ENCODE measurements at places on chromosomes 16 and 17.

DNA sequence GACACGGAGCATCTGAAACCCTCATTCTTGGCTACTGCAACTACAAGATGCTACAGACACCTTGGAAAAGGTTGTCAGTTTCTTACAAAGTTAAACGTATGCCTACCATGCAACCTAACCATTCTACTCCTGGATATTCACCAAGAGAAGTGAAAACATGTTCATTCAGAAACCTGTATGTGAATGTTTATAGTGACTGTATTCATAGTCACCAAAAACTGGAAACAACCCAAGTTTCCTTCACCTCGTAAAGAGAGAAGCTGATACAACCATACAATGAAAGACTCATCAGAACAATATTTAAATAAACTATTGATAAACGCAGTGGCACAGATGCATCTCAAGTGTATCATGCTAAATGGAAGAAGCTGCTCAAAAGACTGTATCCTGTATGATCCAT lies 55.4 kb upstream of the CHMP6 start:
- no peak for DNase-seq

DNA sequence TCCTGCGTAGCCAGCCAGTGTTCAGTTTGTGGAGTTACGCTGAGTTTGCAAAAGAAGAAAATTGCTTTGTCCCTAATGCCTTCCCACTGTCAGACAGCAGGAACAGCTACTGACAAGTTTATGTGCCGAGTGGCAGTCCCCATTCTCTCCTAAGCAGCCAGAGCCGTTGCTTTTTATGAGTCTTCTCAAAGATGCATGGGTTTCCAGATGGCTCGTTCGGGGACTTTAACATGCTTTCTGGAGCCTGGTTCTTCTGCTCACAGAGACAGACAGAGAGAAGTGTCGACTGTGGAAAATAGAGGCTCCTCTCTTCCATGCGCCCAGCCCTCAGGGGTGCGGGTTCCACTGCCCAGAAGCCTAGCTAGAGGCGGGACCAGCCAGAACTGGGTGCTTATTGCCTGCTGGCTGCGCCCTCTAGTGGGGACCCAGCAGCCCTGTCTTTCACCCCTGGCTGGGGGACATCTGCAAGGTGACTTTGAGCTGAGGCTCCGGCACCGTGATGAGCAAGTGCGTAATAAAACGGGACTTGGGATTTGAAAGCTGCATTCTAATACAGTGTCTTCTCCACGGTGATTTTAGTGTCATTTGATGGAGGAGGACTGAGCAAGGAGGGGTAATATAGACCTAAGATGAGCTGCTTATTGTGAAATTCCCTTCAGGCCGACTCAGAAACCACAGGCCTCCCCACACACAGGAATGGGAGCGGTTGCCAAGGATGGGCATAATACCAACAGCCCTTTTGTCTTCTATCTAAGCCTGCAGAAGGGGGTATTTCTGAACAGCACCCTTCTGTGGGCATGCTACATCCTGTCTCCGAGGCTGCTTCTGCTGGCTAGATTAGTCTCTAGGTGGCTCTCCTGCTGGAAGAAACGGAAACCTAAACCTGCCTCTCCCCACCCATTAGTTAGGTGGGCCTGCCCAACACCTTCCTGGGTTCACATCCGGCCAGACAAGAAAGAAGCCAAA lies 73.1 kb downstream of the CCDC182 start:
- peak; percentile 61 for DNase-seq

DNA sequence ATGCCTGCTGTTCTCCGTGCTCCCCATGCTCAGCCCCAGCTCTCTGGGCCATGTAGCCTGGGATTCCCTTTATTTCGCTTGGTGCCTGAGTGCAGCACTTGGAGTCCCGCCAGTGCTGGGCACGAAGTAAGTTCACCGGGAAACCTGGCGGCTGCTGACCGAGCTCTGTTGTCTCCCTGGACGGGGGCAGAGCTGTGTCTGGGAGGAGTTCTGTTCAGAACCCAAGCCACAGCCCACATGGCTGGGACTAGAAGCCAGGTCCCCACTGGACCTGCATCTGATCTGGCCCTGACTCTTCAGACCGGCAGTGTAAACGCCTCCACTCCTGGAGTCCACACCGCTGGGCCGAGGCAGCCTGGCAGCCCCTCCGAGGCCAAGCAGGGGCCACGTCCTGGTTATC lies 37.5 kb upstream of the CIBAR2 start:
- DNase-seq: no peak

GRCh38 chr16:8138666-8139065 lies 451.6 kb downstream of the TMEM114 start:
- no peak for DNase-seq

DNA sequence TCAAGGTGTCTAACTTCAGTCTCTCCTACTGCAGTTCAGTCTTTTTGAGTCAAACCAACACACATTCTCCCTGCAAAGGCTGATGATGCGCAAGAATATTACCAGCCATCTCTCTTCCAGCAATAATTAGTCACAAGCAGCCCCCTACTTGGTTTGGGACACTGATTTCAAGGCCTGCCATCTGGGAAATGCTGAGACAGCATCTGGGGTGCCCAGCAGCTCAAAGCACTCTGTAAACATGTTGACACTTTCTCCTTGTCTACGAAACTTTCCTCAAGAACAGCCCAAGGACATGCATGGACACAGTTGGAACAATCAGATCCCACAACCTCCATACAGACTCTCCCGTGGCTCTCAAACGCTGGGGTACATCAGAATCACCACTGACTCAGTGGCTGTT lies 149.2 kb upstream of the RPL38 start:
- no peak for DNase-seq

GRCh38 chr16:58848662-58849002 lies 114.5 kb upstream of the GOT2 start:
- DNase-seq: no peak

GRCh38 chr17:39239640-39240314 lies 14.0 kb upstream of the STAC2 start:
- DNase-seq: peak; percentile 49

GRCh38 chr17:71257096-71257495 lies 863.7 kb upstream of the SOX9 start:
- no peak for DNase-seq

GRCh38 chr17:37368577-37368976 lies 7.2 kb upstream of the C17orf78 start:
- no peak for DNase-seq

GRCh38 chr16:77767211-77767610 lies 21.2 kb upstream of the VAT1L start:
- no peak for DNase-seq

DNA sequence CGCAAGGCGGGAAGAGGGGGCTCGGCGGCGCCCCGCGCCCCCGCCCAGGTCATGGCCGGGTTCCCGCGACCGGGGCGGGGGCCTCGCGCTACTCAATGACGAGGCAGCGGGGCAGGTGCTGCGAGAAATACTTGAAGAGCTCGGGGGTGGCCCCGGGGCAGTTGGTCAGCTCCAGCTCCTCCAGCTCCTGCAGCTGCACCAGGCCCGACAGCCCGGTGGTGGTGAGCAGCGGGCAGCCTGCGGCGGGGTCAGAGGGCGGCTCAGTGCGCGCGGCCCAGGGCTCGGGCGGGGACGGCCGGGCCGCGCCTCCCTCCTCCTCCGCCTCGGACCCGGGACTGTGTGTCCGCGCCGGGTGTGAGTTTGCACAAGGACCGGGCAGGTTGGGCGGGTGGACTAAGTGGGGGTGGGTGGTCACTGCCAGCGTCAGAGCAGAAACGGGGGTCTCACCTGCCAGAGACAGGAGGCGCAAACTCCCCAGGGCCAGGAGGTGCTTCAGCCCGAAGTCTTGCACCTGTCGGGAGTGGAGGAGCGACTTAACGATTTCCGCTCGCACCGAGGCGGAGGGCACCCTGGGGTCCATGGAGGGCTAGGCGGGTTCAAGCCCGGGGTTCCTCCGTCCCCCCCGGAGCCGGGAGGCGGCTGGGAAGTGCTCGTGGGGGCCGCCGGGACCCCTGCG lies 4.1 kb upstream of the WDR24 start:
- no peak for DNase-seq

DNA sequence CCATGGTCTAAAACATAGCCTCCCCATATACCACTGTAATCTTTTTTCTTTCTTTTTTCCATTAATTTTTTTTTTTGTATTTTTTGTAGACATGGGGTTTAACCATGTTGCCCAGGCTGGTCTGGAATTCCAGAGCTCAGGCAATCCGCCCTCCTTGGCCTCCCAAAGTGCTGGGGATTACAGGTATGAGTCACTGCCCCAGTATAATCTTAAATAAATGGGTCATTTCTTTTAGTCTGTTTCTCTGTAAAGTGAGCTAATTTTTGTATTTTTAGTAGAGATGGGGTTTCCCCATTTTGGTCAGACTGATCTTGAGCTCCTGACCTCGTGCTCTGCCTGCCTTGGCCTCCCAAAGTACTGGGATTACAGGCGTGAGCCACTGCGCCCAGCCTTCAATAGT lies 5.7 kb upstream of the NME1 start:
- no peak for DNase-seq

GRCh38 chr16:84085773-84086172 lies 31.0 kb downstream of the MBTPS1 start:
- no peak for DNase-seq

DNA sequence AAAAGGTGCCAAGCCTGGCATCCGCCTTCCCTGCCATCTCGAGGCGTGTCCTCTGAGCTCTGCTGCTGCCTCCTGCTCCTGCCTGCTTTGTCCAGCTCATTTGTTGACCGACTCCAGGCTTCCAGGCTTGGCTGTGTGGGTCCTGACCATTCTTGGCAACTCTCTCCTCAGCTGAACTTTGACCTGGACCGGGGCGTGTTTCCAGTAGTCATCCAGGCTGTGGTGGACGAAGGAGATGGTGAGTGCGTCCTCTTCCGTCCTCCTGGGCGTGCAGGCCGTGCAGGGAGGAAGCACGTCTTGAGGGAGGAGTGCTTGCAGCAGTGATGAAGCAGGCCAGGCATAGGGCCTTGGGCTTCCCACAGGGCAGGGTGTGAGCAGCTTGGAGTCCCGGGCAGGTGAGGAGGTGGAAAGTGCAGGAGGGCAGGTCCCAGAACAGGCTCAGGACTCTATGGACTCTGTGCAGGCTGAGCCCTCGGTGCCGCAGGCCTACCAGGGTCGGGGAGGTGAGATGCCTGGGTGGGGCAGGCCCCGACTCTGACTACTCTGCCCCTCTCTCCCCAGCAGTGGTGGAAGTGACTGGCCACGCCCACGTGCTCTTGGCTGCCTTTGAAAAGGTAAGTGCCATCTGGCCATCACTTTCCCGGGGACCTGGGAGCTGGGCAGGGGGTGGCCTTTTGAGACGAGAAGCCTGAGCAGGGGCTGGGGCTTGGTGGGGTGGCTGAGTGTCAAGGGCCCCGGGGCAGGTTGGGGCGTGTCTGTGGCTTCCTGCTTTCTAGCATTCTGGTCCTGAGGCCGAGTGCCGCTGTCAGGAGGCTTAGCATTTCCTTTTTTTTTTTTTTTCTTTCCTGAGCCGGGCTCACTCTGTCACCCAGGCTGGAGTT lies 28.6 kb upstream of the NUDT16L1 start:
- DNase-seq: peak; percentile 43

- no peak for DNase-seq
Observed at GRCh38 chr17:55702150-55702549, 20.5 kb downstream of the TMEM100 start.

GRCh38 chr17:2880050-2880449 lies 83.8 kb downstream of the RAP1GAP2 start:
- no peak for DNase-seq

GRCh38 chr16:72429671-72430081 lies 257.7 kb upstream of the PMFBP1 start:
- no peak for DNase-seq

- DNase-seq: no peak
Observed at GRCh38 chr17:10332515-10332914, 40.3 kb downstream of the MYH13 start.

- no peak for DNase-seq
Observed at GRCh38 chr17:73452009-73452408, 140.2 kb upstream of the CDC42EP4 start.

DNA sequence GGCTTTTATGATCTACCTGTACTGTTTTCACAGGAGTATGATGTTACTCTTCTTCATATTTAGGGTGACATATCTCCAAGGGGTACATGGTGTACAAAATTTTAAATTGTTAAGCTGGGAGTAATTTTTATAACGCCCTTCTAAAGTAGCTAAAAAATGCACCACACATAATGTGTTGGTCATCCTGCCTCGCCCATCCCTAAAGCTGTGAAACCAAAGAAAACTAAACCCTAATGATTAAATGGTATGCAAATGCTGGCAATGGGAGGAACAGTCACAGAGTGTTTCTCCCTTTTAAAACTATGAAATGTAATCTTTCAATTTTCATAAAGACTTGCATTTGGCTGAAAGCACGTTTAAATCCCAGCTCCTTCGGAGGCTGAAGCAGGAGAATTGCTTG lies 2.0 kb upstream of the KRT24 start:
- no peak for DNase-seq

- DNase-seq: no peak
Observed at GRCh38 chr17:56995766-56996165, 17.8 kb downstream of the SCPEP1 start.

DNA sequence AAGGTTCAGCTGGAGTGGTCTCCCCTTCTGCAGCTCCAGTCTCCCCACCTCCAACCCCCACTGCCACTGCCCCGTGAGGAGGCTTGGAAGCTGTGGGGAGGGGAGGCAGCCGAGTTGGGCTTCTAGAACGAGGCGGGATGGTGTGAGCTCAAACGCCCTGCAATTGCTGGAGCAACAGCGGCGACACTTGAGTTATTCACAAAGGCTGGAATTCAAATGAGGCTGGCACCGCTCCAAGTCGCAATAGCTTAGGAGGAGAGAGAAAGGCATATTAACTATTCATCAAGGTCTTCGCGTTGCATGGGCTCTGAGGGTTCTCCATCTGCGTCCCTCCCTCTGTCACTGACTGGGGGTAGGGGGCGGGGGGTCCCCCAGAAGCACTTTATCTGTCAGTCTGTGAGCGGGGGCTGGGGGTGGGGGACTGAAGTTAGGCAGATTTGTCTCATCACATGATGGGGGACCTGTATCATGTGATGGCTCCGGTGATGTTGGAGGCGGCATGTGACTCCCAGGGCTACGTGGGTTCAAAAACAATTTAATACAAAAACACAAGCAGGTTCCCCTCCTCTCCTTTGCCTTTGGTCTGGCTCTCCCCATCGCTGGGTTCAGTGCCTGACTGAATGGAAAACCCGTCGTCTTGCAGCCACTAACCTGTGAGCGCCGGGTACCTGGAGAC lies 70.5 kb downstream of the RBBP6 start:
- no peak for DNase-seq

GRCh38 chr16:3793161-3793576 lies 75.8 kb upstream of the TRAP1 start:
- no peak for DNase-seq

DNA sequence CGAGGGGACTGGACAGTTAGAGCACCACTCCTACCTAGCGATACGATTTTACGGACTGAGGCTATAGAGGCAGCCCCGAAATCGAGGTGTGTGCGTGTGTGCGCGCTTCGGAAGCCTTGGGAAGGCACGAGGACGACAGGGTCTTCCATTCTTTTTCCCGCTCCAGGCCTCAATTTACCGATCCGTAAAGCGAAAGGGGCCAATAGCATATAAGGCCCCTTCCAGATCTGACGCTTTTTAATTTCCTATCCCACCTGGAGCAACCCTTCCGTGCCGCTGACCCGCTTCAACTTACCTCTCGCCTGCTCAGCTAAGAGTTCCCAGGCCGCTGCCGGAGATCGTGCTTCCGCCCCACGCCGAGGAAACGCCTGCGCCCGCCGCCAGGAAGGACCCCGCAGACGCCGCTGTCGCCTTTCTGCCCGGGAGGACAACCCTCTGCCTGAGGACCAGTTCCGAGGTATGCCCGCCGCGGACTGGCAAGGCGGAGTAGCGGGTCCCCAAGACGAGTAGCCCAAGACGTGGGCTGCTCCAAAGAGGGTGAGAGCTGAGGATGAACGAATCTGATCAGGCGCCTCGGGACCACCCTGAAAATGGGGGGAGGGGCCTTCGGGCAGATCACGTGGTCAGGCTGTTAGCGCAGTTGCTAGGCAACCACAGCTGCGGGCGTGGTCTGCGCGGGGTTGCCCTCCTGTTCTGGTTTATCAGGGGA lies at the start of gene EFTUD2:
Gene EFTUD2, minus strand, starts transcription at position 372 of the 709 bp plus-strand sequence. CDS start 4,924 bp downstream, outside the sequence.
- DNase-seq: peak; percentile 87

- no peak for DNase-seq
Observed at GRCh38 chr17:83030432-83030831, 49.0 kb upstream of the METRNL start.
